Colonic mucosa (tissue), 4 donors: ENCODE measurements at places on chromosomes 16 and 17.

DNA sequence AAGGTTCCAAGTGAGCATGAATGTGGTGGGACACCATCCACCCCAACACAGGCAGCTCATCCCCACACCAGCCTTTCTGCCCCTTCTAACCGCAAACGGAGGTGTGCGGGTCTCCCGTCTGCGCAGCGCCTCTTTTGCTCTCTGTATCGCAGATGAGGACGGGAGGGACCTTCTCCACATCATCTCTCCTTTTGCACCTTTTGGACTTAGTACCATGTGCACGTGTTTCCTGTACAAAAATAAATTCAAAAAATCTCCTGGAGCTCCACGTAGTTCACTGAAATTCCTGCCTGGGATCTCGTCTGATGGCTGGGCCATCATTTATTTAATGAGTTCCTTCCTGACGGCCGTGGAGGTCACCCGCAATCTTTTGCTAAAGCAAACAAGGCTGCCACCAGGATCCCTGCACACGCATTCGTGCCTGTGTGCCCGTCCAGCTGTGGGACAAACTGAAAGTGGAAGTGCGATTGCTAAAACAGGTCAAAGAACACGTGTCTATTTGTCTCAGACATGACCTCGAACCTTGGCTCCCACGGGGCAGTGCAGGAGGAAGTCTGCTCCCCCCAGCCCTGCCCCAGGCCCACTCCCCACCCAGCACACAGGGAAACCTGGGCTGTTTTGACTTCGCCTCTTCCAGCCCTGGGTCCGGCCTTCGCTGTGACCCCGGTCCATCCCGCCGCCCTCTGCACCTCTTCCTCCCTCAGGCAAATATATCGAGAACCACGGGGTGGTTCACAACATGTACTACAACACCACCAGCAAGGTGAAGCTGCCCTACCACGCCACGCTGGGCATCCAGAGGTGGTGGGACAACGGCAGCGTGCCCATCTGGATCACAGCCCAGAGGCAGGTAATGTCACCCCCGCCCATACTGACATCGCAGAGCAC, 2.3 kb downstream of the ENPP7 start:
- H3K27ac ChIP-seq, result no peak overlapping the region
- H3K4me3 ChIP-seq, result peak overlapping the region; percentile 4
- H3K4me1 ChIP-seq, result no peaks in the 10 kb centered on the region
- H3K27me3 ChIP-seq, result no peaks in the 10 kb centered on the region

GRCh38 chr16:27199235-27199586, 4.1 kb upstream of the KDM8 start:
- no peak overlapping the region for H3K27ac ChIP-seq
- H3K36me3 ChIP-seq, result no peaks in the 10 kb centered on the region
- no peaks in the 10 kb centered on the region for H3K27me3 ChIP-seq

- H3K27me3 ChIP-seq, result no peaks in the 10 kb centered on the region
- H3K36me3 ChIP-seq, result no peaks in the 10 kb centered on the region
- peak; percentile 65 for DNase-seq
- peaks cover 36% of the 10 kb centered on the region for H3K4me1 ChIP-seq
These were observed 8.2 kb downstream of the RHBDF2 start for GRCh38 chr17:76492989-76493501.

DNA sequence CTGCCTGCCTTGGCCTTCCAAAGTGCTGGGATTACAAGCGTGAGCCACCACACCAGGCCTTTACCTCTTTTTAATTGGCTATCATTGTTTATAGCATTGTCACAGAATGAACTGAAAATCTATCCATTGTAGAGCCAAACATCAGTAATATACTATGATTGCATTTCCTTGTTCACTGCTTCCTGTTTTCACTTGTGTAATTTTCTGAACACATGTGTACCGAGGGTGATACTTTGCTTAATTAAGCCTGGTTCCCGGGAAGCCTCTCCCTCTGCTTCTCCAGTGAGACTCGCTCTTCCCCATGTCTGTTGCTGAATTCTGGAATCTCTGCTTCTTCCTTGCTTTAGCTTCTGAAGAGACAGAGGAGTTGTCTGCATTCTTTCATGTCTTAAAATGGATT, 33.1 kb downstream of the POLR3E start:
- H3K4me1 ChIP-seq, result no peaks in the 10 kb centered on the region
- peak overlapping the region; percentile 29 for H3K27ac ChIP-seq
- no peak for DNase-seq
- no peak overlapping the region for H3K4me3 ChIP-seq
- no peaks in the 10 kb centered on the region for H3K36me3 ChIP-seq

DNA sequence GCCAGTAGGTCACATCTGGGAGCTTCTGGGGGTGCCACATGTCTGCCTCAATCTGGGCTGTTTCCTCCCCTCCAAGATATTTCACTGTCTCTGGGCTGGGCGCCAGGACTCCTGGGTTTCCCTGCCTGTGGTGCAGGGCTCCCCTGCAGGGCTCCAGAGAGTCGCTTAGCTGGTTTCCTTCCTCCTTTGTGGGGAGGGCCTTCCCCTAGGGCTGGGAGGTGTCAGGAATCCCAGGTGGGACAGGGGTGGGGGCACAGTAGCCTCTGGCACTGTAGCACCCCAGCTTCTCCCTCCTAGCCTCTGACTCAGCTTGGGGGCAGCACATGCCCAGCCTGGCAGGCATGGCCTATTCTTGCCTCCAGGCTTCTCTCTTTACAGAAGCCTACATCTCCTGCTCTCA, 2.6 kb downstream of the RARA start:
- H3K27me3 ChIP-seq, result no peaks in the 10 kb centered on the region
- peak; percentile 65 for DNase-seq
- H3K27ac ChIP-seq, result peak overlapping the region; percentile 0
- H3K4me1 ChIP-seq, result peaks cover 30% of the 10 kb centered on the region
- H3K4me3 ChIP-seq, result no peak overlapping the region

- no peaks in the 10 kb centered on the region for H3K4me1 ChIP-seq
- H3K4me3 ChIP-seq, result no peak overlapping the region
- no peaks in the 10 kb centered on the region for H3K27me3 ChIP-seq
- DNase-seq, result no peak
- no peak overlapping the region for H3K27ac ChIP-seq
These were observed 21.4 kb downstream of the BCAS3 start for GRCh38 chr17:60699090-60699489.

GRCh38 chr16:88014252-88014781, 63.1 kb downstream of the BANP start:
- H3K27me3 ChIP-seq, result no peaks in the 10 kb centered on the region
- H3K4me1 ChIP-seq, result peaks cover 4% of the 10 kb centered on the region
- no peaks in the 10 kb centered on the region for H3K36me3 ChIP-seq
- DNase-seq, result no peak
- no peak overlapping the region for H3K4me3 ChIP-seq

- H3K4me1 ChIP-seq, result no peaks in the 10 kb centered on the region
- no peaks in the 10 kb centered on the region for H3K36me3 ChIP-seq
- DNase-seq, result no peak
- H3K4me3 ChIP-seq, result no peak overlapping the region
These were observed 161.4 kb upstream of the CDH11 start for GRCh38 chr16:65283181-65283651.

DNA sequence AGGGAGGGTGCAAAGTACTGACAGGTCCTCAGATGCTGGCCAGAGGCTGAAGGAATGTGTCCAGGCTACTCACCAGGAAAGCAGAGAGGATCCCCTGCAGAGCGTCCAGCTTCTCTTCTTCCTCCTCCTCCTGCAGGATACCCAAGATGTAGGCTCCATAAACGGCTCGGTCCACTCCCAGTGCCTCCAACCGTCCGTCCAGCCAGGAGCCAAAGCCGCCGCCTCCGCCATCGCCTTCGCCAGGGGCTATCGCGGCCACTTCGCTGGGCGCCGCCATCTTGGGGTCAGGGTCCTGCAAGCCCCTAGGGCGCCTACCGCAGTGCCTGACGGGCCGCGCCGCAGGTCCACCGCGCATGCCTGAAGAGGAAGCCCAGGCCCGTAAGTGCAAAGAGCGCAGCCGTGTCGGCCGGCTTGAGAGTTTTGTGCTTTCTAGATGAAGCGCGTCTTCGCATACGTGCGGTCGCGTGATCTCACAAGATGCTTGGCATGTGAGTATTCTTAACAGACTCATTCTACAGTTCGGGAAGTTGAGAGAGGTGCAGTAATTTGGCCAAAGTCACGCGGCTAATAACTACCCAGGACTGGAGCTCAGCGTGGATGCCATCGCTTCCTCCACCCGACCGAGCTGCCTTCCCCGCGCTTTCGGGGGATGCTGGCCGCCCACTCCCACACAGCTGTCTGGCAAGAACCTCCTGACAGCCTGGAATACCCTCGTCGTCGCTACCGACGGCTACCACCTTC, at the start of gene CCDC43:
Gene CCDC43, minus strand, starts transcription at position 300 of the 741 bp plus-strand sequence. Its CDS starts 23 bp downstream, at position 277.
- peak; percentile 93 for DNase-seq
- no peaks in the 10 kb centered on the region for H3K36me3 ChIP-seq
- H3K4me3 ChIP-seq, result peak within 1 kb of the TSS; percentile 84
- peak within 1 kb of the TSS; percentile 68 for H3K27ac ChIP-seq
- no peaks in the 10 kb centered on the region for H3K27me3 ChIP-seq

- DNase-seq, result no peak
- H3K36me3 ChIP-seq, result no peaks in the 10 kb centered on the region
These were observed 93.9 kb downstream of the SEC14L1 start for GRCh38 chr17:77234695-77235094.

GRCh38 chr17:82587234-82588086, 60.8 kb downstream of the WDR45B start:
- DNase-seq, result no peak
- no peaks in the 10 kb centered on the region for H3K36me3 ChIP-seq
- H3K4me3 ChIP-seq, result no peak overlapping the region
- H3K4me1 ChIP-seq, result no peaks in the 10 kb centered on the region
- no peaks in the 10 kb centered on the region for H3K27me3 ChIP-seq
- H3K27ac ChIP-seq, result no peak overlapping the region

DNA sequence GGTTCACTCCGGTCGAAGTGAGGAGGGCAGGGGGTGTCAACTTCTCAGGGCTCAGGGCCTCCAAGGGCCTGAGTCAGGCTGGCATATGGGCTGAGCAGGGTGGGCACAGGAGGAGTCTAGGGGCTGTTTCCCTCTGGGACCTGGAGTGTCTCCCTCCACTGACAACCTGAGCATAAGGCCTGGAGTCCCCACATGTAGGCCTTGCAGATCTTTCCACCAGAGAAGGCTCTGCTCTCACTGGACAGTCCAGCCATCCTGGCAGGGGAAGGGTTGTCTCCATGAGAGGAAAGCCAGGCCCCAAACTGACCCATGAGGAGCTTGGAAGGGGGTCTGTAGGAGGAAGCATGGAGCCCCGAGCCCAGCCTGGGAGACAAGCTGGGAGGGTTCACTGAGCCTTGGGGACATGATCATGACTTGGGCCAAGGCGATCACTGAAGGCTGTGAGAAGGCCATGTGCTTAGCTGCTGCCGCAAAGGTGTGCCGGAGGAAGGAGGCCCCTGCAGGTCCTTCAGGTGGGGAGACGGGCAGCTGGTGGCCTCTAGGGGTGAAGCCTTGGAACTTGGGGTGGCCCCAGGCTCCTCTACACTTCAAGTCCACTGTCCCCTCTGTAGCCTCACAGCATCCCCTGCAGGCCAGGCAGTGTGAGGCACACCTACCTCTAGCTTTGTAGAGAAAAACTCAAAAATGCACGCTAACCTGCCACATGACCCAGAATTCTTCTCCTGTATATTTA, 9.9 kb downstream of the CMTM2 start:
- no peaks in the 10 kb centered on the region for H3K36me3 ChIP-seq
- no peaks in the 10 kb centered on the region for H3K27me3 ChIP-seq
- H3K4me3 ChIP-seq, result no peak overlapping the region
- H3K27ac ChIP-seq, result no peak overlapping the region

- H3K27ac ChIP-seq, result no peak overlapping the region
- H3K36me3 ChIP-seq, result no peaks in the 10 kb centered on the region
- H3K27me3 ChIP-seq, result no peaks in the 10 kb centered on the region
- no peaks in the 10 kb centered on the region for H3K4me1 ChIP-seq
- no peak for DNase-seq
These were observed 6.0 kb downstream of the RNF157 start for GRCh38 chr17:76234354-76234679.

DNA sequence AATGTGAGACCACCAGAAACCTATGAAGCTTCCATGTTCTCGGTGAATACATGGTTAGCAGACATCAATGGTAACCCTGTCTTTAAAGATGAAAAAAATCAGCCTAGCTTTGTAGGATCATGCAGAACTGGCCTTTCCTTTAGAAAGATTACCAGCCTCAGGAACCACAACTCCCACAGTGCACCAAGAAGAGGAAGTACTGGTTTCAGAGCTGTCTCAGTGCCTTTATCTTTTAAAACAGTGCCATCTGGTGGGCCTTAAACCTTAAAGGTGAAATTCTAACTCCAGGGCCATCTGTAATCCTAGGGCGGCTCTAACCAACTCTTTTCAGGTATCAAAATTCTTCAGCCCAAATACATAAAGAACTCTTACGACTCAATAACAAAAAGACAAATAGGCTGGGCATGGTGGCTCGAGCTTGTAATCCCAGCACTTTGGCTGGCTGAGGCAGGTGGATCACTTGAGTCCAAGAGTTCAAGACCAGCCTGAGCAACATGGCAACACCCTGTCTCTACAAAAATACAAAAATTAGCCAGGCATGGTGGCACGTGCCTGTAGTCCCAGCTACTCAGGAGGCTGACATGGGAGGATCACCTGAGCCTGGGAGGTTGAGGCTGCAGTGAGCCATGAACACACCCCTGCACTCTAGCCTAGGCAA, 5.4 kb downstream of the ATPAF2 start:
- DNase-seq, result peak; percentile 67
- H3K36me3 ChIP-seq, result no peaks in the 10 kb centered on the region
- H3K27me3 ChIP-seq, result no peaks in the 10 kb centered on the region
- H3K27ac ChIP-seq, result no peak overlapping the region
- peaks cover 10% of the 10 kb centered on the region for H3K4me1 ChIP-seq

GRCh38 chr16:4892361-4893102, 44.4 kb downstream of the PPL start:
- H3K4me3 ChIP-seq, result no peak overlapping the region
- H3K27ac ChIP-seq, result no peak overlapping the region
- no peaks in the 10 kb centered on the region for H3K36me3 ChIP-seq
- no peak for DNase-seq
- H3K4me1 ChIP-seq, result no peaks in the 10 kb centered on the region

DNA sequence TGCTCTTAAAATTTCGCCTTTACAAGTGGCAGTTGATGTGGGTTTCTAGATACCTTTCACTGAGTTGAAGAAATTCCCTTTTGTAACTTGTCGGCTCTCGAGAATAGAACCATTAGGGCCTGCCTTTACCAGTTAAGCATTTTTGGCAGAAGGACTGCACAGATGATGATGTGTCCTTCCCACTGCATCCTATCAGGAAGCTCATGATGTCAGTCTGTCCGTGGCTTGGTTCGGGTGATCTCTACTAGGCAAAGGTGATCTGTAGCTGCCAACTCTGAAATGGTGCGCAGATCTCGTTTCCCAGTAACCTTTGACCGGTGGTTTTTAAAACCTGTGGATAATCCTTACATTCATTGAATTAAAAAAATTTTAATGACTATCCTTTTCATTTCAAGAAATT, 49.7 kb downstream of the ZNRF1 start:
- no peak overlapping the region for H3K4me3 ChIP-seq
- DNase-seq, result no peak
